ENCODE measurements at places on chromosomes 1 and 21.

DNA sequence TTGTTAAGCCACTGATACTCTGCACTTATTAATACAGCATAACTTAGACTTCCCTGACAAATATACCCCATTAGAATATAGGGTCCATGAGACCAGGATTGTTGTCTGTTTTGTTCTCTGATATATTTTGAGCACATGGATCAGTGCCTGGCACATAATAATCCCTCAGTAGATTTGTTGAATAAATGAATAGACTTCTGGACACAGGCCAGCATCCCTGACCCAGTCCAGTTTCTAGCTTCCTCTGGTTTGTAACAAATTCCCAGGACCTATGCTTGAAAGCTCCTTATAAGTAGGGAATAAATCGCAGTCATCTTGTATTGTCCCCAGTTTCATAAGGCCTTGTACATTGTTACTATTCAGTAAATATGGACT is 58.2 kb upstream of the GADD45A start:
- DNase-seq = no peak

DNA sequence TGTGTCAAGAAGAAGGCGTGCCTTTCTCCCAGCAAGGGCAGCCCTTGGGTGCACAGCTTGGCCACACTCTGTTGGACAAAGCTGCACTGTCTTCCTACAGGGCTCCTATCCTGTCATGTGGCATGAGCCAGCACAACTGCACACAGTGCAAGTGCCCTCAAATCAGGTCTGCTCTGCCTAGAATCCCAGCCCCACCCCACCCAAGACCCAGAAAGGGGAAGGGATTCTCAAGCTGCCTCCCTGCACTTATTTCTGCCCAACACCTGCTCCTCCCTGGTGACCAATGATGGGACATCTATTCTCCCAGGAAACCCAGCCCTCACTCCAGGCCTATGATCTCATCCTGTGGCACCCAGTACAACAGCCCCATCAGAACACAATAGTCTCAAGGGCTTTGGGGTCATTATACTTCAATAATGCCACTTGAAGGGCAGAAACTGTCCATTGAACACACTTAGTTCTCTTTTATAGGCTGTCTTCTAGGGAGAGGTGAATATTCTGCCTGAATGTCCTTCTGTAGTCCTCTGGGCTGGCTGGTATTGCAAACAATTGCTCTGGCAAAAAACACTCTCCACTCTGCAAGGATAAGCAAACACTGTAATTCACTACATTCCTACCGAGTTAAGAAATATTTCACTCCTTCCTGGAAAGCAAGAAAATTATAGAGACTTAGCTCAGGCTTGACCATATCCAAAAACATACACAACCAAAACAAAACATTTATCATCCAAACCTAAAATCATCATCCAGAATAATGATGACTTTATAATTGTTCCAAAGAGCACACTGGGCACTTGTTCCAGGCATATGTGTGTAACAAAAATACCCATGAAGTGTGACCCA is 43.1 kb upstream of the IGSF3 start:
- DNase-seq = no peak

DNA sequence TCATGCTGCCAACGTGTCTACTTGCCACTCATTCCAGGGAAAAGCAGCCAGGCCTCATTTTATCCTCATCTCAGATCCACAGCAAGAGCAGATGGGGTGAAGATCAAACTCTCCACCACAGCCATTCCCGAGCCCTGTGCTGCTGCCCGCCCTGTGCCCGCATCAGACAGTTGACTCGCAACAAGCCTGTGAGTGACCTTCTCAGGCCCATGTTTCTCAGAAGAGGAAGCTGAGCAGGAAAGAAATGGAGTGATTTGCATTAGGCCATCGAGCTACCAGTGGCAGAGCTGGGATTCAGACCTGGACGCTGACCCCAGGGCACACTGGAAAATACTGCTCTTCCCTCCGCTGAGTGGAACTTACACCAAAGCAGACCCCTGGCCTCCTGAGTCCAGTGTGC is 1.2 kb downstream of the CNR2 start:
- no peak for DNase-seq

DNA sequence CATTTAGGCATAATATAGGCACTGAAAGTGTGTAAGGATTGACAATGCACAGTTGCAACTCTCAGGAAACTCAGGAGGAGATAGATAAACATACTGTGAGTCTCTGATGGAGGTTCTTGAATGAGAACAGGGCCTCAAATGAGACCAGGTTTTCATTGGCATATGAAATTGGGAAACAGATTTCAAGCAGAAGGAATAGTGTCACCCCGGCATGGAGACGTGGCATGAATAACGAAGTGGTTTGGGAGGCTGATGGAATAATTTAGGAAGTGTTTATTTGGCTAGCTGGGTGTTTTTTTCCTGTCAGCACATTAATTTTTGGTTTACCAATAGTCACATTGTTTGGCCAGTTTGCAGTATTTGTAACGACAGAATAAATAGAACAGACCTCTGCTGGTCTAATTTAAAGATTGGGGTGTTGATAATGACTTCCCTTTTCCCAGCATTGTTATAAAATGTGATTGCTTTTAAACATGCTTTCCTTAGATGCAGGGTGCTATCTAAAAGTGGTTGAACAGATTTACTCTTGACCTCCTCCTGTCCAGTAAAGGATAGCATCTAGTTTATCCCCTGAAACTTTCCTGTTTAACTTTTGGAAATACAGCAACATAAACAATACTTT is 132.0 kb downstream of the C1orf21 start:
- DNase-seq = no peak

- no peak for DNase-seq
Measured at GRCh38 chr1:175499595-175500382, 243.6 kb downstream of the TNR start.

- no peak for DNase-seq
Measured at GRCh38 chr1:228356897-228357680, 49.5 kb downstream of the TRIM11 start.
